ENCODE measurements at places on chromosomes 1 and 21.

DNA sequence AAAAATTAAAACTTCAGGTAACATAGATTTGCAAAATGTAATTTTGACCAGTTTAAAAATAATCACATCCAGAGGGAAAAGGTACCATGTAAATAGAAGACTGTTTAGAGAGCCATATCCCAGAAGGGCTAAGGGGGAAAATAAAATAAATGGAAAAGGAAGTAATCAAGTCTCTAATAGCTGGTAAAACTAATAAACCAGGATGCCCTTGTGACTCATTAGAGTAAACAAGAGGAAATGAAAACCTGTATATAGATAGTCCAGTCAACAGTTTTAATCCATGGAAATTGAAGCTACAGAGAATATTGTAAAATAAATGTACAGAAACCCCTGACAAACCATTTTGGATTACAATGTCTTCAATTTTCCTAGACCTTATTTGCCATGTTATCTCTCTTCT is 698.0 kb upstream of the RGS18 start:
- DNase-seq, result no peak

DNA sequence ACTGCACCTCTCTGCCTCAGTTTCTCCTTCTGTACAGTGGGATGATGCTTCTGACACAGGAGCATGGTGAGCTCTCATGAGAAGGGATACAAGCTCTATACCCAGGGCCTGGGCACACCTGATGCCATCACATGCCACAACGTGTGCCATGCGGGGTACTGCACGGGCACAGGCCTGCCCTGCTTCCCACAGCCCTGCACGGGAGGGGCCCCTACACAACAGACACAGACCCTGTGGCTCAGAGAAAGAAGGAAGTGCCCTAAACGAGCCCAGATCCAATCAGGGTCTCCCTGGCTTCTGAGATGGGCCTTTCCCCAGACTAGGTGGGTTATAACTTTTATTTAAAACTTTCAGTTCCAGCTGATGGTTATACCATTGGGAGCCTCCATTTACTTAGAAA is 24.6 kb downstream of the C2CD2 start:
- DNase-seq, result no peak

GRCh38 chr1:86464819-86465218 is 3.9 kb upstream of the CLCA1 start:
- no peak for DNase-seq

GRCh38 chr1:64921771-64922170 is 44.6 kb downstream of the JAK1 start:
- no peak for DNase-seq

GRCh38 chr1:116376729-116377086 is 3.7 kb downstream of the ATP1A1 start:
- no peak for DNase-seq

DNA sequence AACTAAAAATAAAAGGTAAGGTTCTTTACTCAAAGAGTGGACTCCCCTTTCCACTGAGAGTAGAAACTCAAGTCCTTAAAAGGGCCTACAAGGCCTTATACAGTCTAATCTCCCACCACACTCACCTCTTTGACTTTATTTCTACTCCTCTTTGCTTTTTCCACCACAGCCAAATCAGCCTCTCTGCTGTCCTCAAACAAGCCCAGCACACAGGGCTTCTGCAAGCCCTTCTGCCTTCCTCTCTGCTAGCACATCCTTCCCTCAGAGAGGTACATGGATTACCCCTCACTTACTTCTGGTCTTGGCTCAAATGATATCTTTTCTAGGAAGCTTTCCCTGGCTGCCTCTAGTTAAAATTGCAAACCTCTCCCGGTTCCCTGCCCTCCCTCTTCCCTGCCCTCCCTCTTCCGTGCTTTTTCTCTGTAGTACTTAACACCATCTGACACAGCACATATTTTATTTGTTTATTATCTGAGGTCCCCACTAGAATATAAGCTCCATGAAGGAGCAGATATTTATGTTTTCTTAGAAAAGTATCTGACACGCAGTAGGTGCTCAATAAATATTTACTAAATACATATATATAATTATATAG is 1.7 kb downstream of the LYST start:
- DNase-seq, result no peak

GRCh38 chr1:219223496-219223895 is 49.8 kb downstream of the LYPLAL1 start:
- no peak for DNase-seq

DNA sequence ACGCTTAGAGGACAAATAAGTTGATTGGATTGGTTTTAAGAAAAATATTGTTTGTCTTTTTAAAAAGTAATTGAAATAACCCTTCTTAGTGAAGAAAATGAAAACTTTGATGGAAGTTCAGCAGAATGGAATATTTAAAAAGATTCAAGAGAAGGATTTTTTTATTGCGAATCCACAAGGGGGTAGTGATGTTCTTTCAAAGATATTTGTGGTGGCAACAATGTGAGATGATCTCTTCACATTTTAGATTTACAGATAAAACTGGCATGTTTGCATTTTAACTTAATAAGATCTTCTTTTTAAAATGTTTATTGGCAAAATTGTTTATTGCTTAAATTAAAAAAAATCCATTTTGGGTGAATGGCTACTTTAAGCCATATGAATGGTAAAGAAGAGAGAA is 8.9 kb downstream of the CAMTA1 start:
- DNase-seq, result no peak

GRCh38 chr1:99777752-99778151 is 11.3 kb upstream of the FRRS1 start:
- DNase-seq, result no peak

GRCh38 chr1:167617153-167618147 is 12.6 kb upstream of the RCSD1 start:
- DNase-seq, result no peak

DNA sequence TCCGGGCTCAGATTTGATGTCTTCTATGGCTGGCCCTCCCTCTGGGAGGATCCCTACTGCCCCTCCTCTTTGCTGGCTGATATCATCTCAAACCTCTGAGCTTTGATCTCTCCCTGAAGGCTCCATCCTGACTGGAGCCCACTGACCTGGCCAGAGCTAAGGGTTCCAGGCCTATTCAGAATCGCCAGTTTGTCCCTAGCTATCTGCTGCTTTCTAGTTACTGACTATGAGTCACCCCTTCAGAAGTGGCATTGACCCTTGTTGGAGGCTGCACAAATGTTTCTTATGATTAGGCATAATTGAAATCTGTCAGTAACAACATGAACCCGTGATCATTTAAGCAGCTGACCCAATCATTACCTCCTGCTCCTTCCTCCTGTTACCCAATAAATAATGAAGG is 87.1 kb downstream of the ABCA4 start:
- no peak for DNase-seq

DNA sequence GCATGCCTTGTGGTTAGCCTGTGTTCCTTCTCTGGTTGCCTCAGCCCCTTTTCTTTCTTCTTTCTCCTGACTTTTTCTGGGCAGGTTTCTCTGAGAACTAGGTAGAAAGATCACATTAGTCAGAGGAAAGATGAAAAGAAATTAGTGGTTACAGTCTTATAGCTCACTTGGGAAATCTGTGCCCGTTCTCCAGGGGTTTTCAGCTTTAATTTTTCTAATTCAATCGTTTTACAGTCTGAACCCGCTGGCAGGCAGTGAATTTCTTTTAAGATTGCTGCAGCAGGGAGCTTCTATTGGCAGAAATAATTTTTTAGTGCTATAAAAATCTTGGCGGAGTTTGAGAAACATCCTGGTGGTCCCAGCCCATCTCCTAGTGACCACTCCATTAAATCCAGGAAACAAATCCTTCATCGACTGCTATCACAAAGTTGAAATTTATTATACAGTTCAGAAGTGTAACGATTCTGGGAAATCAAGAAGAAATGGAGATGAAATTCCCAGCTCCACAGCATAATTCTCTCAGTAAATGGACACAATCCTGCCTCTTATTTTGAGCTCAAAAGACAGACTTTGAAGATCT is 113.1 kb downstream of the PCP4 start:
- no peak for DNase-seq

- DNase-seq, result no peak
Measured at GRCh38 chr1:42469727-42470126, 6.6 kb downstream of the CCDC30 start.

GRCh38 chr1:230698130-230698529 is 15.8 kb downstream of the AGT start:
- no peak for DNase-seq

GRCh38 chr1:204410688-204411450 is 748 bp downstream of the PPP1R15B start:
- no peak for DNase-seq

GRCh38 chr1:41811051-41811795 is 107.5 kb downstream of the HIVEP3 start:
- DNase-seq, result no peak

DNA sequence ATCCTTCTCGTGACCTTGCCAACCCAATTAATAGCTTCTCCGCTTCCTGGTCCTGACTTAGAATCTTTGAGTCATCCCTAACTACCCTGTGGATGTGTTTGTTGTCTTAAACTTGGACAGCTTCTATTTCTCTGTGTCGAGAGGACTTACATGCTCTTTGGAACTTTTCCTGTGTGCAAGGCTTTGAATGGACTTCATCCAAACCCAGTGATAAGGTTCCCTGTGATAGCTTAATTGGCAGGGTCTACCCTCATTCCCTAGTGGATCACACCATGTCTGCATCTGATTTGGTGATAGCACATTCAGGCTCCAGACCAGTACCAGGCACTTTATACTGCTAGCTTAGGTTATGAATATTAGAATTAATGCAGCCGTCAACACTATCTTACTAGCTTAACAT is 378.2 kb upstream of the KAZN start:
- DNase-seq, result no peak

DNA sequence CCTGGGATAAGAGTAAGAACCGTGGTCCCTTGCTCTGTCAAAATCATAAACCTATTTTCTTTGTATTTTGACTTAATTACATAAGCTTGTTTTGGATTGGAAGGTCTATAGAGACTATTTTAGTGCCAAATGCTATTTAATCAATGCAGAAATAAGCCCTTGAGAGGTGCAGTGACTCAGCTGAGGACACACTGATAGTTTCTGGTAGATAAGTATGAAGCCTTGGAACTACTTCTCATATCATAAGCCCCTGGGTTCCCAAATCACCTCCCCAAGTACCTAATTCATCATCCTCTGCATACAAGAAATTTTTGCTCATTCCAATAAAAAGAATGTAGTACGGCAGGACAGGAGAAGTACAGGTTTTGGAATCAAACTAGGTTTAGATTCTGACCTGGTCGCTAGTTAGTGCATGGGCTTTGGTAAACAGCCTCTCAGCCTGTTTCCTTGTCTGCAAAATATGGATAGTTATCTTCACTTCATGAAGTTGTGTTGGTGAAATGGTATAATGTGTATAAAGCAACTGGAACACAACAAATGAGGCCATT is 3.3 kb upstream of the CD55 start:
- DNase-seq, result no peak

DNA sequence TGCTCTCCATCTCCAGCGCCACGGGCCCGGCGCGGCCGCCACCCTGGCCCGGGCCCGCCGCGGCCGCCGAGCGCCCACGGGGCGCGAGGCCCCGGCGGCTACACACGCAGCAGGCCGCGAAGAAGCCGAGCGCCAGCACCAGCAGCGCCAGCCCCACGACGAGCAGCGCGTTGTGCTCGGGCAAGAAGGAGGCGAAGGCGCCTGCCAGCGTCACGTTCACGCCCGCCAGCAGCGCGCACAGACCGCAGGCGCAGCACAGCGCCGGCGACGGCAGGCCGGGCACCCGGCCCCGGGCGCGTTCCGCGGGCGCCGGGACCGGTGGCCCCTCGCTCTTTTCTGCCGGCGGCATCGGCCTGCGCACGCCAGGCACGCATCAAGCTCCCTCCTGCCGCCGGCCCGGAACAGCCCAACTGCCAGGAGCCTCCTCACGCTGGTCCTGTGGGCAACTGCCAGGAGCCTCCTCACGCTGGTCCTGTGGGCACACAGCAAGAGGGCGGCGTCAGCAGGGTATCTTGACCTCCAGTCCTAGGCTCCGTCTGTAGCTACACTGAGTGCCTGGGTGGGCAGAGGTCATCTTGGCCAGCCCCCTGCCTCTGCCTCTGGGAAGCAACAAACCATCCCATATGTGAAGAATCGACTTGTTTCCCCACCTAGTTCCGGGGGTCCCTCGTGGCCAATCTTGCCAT is 18.1 kb downstream of the KNCN start:
- no peak for DNase-seq

- DNase-seq, result no peak
Measured at GRCh38 chr1:84510668-84511067, 4.3 kb upstream of the GNG5 start.

DNA sequence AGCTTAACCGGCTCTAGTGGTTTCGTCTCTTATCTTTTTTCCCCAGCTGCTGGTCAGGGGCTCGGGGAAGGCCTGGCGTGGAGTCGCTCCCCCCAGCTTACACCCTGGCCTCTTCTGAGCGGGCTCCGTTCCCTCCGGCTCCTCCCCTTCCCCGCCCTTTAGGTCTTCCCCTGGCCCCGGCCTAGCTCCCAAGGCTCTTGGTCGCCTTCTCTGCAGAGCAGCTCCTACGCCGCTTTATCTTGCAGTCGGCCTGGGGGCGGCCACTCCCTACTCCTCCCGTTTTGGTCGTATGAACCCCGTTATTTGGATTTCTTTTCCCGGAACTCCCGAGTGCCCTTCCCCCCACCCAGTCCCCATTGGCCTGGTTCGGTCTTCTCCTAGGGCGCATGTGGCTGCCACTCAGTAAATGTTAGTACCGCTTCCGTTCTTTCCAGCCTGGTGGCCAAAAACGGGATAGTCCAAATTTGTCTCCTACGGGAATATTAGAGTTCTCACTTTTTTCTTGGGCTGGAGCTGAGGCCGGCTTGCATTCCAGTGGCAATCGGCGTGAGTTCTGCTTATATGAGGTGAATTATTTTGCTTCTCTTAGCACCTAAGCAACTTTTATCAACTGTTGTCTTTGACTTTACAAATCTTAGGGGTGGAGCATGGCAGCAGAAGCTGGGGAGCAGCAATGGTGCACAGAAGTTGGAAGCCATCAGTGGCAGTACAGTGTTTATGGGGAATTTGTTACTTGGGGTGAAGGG is 467 bp downstream of the THRAP3 start:
- DNase-seq, result peak; percentile 82

GRCh38 chr1:226569879-226570547 is 21.4 kb downstream of the STUM start:
- no peak for DNase-seq

GRCh38 chr1:167077128-167077867 is 12.9 kb downstream of the GPA33 start:
- DNase-seq, result no peak

All from stimulated activated CD4-positive, alpha-beta T cell treated with anti-CD3 and anti-CD28 coated beads, TNF-alpha, amount 100 ng/mL, for 24 hours (primary cell).